ENCODE measurements at places on chromosomes 12 and 14. TPM values are rescaled to one million over a fixed set of nuclear protein-coding genes. Genes with fewer than 3 reads are reported as not detected.

Gene TAS2R20
- 1.8 TPM for total RNA-seq

Gene CISTR
- not detected for total RNA-seq

Gene RDH5
- total RNA-seq = 27.5 TPM

Gene ZDHHC22
- total RNA-seq = not detected

Gene APOF
- not detected for total RNA-seq

Gene USP44
- 0.79 TPM for total RNA-seq

Gene PLEK2
- 2.2 TPM for total RNA-seq

Gene L3HYPDH
- total RNA-seq = 30.6 TPM

Gene FOXN4
- total RNA-seq = not detected

Gene PELI2
- 9.5 TPM for total RNA-seq

Gene SDR39U1
- total RNA-seq = 10.1 TPM

Gene BCDIN3D
- 2.0 TPM for total RNA-seq

Gene CYP46A1
- total RNA-seq = 0.19 TPM

Gene SOX5
- 6.8 TPM for total RNA-seq

Gene EMC9
- total RNA-seq = 29.5 TPM

Gene KLRC2
- not detected for total RNA-seq

Gene AQP6
- total RNA-seq = 0.13 TPM

Gene ASIC1
- total RNA-seq = 1.4 TPM

Gene GALNT8
- not detected for total RNA-seq

Gene KRT71
- not detected for total RNA-seq

Gene ARHGEF25
- total RNA-seq = 16.8 TPM

Gene GPN3
- 13.8 TPM for total RNA-seq

Gene PCED1B
- 0.66 TPM for total RNA-seq

Gene IFI27L1
- 31.4 TPM for total RNA-seq

Gene GPRC5D
- total RNA-seq = 0.25 TPM

Gene PPM1H
- total RNA-seq = 1.7 TPM

Gene STRN3
- 68.4 TPM for total RNA-seq

Gene NTF3
- 11.1 TPM for total RNA-seq

Gene SLC4A8
- 3.0 TPM for total RNA-seq

Gene NOVA1
- total RNA-seq = 1.8 TPM

Gene OLR1
- not detected for total RNA-seq

Gene DBX2
- not detected for total RNA-seq

Gene CMAS
- total RNA-seq = 18.6 TPM

Gene C12orf54
- total RNA-seq = not detected

Gene FAM222A
- 0.13 TPM for total RNA-seq

Measured in aortic smooth muscle cell (primary cell).